Hematopoietic multipotent progenitor cell treated with erythropoietin and hydrocortisone succinate and interleukin-3 and kit ligand, for 4 days (in vitro differentiated cells): ENCODE measurements at places on chromosomes 1 and 21.

DNA sequence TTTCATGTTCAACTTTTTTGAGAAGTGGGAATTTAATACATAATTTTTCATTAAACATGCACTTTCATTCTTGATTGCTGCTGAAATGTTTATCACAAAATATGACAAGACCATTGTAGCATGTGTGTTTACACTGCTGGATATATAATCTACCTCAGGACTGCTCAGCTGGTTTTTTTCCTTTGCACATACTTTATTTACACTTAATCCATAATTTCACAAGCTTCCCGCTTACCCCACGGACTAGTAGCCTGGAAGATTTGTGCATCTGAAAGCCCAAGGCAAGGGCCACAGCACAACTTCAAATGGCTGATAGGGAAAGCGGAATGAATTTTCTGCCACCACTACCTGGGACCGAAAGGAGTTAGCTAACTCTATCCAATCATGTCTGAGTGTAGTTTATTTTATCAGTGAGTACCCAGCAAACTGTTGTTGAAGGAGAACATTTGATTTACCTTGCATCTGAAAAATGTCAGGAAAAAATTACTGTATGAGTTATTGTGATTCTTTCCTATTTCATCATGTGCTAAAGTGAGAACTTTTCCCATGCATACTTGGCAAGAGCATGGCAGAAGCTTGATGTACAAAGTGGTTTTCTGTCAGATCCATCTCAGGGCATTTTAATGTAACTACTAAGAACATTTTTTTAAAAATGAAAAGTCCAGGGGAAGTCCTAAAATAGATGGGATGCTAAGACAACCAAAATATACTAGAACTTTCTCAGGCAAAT, 558.2 kb upstream of the USP24 start:
- no peak for DNase-seq

DNA sequence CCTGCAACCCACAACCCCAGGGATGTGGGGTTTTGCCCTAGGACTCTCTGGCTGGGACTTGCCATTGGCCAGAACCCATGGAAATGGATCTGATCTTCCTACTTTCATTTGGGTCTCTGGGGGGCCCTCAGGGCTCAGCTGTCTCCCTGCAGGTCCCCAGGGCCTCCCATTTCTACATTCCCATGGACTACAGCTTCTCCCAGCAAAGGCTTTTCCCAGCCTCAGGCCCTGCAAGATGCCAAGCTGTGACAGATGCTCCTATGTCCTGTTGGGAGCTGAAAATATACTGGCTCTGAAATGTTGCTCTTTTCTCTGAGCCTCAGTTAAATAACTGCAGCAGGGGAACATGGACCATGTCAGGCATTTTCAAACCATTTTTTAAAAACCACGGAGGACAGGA, 99.5 kb upstream of the IGSF21 start:
- DNase-seq = no peak

DNA sequence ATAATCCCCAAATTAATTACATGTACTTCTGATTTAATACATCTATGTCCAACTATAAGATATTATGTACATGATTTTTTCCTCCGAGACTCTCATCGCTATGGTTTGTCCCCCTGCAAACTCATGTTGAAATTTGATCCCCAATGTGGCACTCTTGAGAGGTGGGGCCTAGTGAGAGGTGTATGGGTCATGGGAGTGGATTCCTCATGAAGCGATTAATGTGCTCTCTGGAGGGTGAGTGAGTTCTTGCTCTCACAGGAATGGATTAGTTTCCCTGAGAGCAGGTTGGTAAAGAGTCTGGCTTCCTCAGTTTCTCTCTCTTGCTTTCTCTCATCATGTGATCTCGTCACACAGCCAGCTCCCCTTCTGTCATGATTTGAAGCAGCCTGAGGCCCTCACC, 16.1 kb downstream of the HSF2BP start:
- DNase-seq = no peak

DNA sequence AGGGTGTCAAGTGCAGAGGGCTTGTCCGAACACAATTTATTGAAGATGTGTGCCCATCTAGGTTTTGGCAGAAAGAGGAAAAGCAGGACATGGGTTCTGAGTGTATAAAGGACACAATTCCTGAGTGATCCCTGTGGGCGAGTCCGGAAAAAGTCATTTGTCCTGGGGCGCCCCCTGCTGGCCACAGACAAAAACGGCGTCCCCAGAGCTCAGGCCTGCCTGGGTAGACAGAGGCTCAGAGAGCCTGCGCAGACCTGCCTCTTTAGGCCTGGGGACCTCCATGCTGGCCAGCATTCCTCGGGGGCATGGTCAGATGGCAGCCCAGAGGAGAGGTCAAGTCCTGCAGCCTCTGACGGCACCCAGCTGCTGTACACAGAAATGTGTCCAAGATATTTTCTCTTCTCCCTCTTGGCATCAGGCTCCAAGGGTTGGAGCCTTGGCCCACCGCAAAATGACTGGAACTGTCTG, 65.5 kb upstream of the LRP8 start:
- DNase-seq = peak; percentile 72

DNA sequence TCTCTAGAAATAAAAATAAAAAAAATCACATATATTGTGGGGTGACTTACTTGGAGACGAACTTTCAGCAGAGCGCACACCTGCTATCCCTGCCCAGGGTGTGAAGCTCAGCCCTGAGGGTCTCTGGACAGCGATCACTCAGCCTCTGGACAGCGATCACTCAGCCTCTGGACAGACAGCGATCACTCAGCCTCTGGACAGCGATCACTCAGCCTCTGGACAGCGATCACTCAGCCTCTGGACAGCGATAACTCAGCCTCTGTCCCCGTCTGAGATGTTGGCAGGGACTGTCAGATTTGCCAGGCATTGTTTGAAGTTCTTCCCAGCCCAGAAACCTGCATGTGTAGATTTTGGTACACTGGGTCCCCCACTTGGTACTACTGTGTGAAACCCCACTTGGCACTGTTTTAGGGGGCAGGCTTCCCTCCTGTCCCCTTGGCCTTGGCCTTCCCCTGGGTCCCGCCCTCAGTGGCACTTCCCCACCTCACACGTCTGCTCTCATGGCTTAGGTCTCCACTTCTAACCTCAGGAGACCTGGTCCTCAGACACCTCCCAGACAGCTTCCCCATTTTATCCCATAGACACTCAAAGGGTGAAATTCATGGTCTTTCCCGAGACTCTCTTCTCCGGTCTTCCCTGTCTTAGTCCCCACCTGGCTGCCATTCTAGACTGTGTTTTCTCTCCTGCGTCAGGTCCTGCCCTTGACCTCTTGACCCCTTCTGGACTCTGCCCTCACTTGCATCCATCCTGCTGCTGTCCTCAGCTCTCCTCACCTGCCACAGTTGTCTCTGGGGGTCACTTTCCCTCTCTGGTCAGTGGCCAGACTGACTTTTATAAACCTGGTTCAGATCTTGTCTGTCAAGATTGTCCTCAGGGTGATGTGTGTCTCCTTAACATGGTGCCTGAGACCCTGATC, 10.2 kb downstream of the PSEN2 start:
- DNase-seq = no peak

DNA sequence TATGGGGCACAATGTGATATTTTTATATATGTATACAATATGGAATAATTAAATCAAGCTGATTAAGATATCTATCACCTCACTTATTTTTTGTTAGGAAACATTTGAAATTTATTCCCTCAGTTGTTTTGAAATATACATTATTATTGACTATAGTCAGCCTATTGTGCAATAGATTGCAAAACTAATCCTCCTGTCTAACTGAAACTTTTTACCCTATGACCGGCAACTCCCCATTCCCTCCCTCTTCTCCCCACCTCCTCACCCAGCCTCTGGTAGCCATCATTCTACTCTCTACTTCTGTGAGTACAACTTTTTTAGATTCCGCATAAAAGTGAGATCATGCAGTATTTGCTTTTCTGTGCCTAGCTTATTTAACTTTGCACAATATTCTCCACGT, 117.7 kb upstream of the SGIP1 start:
- no peak for DNase-seq

DNA sequence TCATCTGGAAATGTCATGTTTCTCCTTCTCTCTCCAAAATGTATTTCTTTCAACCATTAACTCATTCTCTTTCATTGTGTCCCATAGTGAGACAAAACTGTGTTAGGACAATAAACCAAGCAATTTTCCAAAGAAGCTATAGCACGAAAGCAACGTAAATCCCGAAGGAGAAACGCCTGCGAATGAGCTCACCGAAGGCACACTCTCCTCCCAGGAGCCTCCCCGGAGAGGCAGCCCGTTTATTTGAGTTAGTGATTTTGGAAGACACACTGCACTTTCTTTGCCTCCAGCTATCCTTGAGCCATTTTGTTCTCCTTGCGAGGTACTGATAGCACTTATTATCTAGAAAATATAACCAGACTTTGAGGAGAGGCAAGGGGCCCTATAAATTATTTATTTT, 41.2 kb downstream of the RSPH1 start:
- DNase-seq = no peak

DNA sequence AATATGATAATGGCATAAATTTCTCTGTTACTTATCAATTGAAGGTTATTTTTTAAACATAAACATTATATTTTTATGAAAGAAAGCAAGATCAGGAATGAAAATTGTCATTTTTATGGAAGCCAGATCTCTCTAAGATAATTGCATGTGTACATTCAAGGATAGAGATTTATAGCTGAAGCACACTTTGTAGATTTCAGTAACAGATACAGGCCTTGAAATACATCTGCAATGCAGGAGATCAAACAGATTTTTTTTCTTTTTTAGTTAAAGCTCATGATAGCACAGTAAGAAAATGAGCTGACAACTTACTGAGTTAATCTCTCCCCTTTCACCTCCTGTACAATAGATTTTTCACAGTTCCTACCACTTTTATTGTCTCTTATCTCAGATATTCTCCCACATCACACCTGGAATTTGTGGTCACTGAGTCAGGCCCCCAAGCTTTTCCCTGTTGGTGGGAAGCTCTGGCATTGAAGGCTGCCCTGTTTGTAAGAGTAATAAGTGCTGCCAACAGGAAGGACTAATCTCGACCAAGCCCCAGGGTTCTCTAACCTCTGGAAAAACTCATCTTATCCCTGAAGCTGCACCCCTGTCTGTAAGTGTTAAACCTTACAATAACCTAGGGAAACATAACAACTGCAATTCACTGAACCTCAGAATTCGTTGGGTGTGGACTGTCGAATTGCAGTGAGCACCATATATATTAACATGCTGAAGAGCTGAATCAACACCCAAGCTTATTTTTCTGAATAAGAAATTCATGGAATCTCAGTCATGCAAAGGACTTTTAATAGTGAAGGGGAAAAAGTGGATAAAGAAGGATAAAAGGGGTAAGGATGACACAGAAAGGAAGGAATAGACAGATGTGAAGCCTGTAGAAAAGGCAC, 599.0 kb downstream of the LMO4 start:
- DNase-seq = no peak

- no peak for DNase-seq
These were observed 51.7 kb upstream of the TARBP1 start for GRCh38 chr1:234530672-234531071.
